Right kidney (tissue), 9 donors: ENCODE measurements at places on chromosomes 6 and 20.

DNA sequence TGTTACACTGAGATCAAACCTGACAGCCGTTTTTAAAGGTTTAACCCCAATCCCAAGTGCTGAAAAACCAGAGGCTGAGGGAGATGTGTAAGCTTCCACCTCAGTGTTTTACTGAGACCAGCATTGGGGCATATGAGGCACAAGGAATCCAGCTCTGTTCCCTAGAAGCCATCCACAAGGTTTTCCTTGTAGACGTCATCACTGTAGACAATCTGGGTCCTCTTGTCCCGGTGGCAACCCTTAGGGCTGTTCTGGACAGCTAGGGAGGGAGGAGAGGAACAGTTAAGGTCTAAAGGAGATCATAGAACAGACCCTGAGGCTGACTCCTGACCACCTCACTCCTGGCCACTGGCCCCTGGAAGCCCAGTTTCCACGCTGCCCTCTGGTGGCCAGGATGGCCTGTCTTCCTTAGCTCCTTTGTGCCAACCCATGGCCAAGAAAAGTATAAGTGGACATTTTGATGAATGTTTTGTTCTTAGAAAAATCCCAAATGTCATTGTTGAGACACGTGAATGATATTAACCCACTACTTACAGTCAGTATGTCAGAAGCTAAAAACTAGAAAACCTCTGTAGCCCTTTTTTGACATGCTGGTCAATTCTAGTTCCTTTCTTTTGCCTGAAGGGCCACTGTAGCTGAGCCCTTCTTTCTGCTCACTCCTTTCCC is 6.4 kb downstream of the CFB start:
- DNase-seq = peak; percentile 33

- DNase-seq = no peak
Observed at GRCh38 chr6:41072836-41073202, at the start of gene NFYA. NFYA (plus strand) TSS chr6:41072974; CDS start chr6:41079090, 6,116 bp downstream.

- peak; percentile 92 for DNase-seq
Observed at GRCh38 chr6:110874880-110875547, 429 bp downstream of the AMD1 start.

GRCh38 chr20:15902493-15902892 is 670.8 kb downstream of the KIF16B start:
- DNase-seq = no peak

DNA sequence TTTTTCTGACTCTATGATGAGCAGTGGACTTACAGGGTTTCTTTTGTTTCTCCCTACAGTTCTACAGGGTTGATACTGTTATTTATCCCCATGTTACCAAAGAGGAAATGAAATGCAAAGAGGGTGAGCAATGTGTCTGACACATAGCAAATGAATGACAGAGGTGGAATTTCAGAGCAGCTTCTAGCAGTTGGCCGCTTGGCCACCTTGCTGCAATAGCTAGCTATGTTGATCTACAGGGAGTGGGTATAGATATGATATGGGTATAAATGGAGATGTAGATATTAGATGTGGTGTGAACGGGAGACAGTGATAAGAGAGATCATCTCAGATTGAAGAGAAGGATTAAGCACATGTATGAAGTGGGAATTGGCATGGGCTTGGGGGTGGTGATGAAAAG is 10.9 kb upstream of the SLC22A3 start:
- no peak for DNase-seq

- DNase-seq = no peak
Observed at GRCh38 chr20:46592580-46593362, 42.3 kb upstream of the OCSTAMP start.

DNA sequence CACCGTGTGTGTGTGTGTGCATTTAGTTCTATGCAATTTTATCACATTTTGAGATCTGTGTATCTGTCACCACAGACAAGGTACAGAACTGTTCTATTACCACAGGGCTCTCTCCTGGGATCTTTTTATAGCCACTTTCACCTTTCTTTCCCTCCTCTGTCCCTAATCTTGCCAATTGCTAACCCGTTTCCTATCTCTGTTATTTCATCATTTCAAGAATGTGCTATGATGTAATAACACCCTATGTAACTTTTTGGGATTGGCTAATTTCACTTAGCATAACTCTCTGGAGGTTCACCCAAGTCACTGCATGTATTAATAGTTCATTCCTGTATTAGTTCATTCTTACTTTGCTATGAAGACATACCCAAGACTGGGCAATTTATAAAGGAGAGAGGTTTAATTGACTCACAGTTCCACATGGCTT is 657.7 kb downstream of the QKI start:
- no peak for DNase-seq

GRCh38 chr20:63612276-63612931 is 14.5 kb downstream of the GMEB2 start:
- no peak for DNase-seq

DNA sequence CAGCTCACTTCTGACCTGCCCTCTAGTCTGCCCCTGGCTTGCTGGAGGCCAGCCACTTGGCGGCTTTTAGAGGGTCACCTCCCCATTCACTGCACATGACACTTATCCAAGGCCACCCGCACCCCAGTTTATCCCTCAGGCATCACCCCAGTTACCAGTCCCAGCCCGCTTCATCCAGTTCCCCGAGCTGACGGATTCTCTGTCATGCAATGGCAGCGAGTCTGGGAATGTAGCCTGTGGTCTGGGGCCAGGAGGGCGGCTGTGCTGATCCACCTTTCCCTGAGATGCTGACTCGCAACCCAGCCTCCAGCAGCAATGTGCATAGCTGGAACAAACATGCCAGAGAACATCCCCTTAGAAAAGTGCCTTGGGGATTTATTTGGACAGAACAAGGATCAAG is 25.8 kb downstream of the SYNDIG1 start:
- no peak for DNase-seq

DNA sequence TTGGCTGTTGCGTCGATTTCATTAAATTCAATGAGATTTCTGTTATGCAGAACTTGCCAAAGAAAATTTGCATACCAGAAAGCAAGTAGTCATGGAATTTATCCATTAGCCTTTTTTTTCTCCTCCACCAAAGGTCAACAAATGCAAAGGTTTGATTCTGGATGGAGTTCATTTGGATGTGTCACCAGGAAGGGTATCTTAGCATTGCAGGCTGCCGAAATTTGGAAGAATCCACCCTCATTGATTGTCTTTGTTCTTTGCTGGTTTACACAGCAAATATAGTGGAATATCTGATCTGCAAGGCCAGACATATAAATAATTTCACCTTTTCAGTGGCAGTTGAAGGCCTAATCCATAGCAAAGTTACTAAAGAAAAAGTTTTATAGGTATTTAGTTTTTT is 229.4 kb upstream of the SLC35B3 start:
- no peak for DNase-seq

- DNase-seq = peak; percentile 92
Observed at GRCh38 chr20:51562332-51563173, 20.0 kb upstream of the NFATC2 start.

- no peak for DNase-seq
Observed at GRCh38 chr6:105875974-105876640, 210.0 kb upstream of the PRDM1 start.

- DNase-seq = no peak
Observed at GRCh38 chr20:20483328-20483727, 115.4 kb downstream of the INSM1 start.

- no peak for DNase-seq
Observed at GRCh38 chr6:130647246-130647645, 180.0 kb upstream of the SMLR1 start.

- no peak for DNase-seq
Observed at GRCh38 chr6:43639984-43640800, 4.6 kb downstream of the MAD2L1BP start.

- DNase-seq = no peak
Observed at GRCh38 chr6:139591075-139591865, 216.8 kb upstream of the CITED2 start.

GRCh38 chr20:38812182-38812581 is 6.7 kb downstream of the PPP1R16B start:
- DNase-seq = no peak

GRCh38 chr20:39109933-39110818 is 148.0 kb downstream of the DHX35 start:
- DNase-seq = no peak

GRCh38 chr6:110826236-110827129 is 11.2 kb upstream of the CDK19 start:
- no peak for DNase-seq

GRCh38 chr6:39830444-39830843 is 38.3 kb downstream of the DAAM2 start:
- DNase-seq = no peak

GRCh38 chr20:53834062-53834442 is 236.3 kb downstream of the BCAS1 start:
- no peak for DNase-seq

DNA sequence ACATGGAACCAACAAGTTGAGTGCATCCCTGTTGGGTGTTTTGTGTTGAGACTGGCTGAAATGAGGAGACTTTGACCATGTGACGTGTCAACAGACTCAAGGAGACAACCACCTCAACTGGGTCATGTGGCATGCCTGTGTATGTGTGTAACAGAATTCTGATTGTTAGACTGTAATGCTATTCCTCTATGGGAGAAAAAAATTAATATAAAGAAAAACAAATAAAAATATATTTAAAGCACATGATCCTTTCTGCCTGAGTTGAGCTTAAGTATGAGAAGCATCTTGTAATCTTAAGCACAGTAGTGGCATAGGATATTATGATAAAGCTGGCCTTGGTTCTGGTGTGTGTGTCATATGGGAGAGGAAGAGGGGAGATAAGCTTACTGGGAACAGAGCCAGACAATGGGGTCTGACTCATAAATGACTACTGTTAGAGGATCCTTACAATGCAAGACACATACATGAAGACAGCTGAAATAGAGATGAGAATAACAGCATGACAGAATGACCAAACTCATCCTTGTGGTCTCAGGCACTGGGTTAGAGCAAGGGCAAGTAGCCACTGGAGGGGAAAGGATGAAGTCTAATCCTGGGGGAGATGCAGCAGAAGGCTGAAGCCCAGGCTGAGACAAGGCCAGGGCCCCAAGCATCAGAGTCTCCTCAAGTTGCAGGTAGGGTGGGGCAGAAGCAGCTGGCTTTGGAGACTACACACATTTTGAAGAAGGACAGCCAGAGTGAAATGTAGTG is 9.2 kb downstream of the TP53INP2 start:
- DNase-seq = no peak

- DNase-seq = no peak
Observed at GRCh38 chr6:82364087-82365015, 734 bp downstream of the TPBG start.

- DNase-seq = no peak
Observed at GRCh38 chr20:58660855-58661597, 9.9 kb downstream of the STX16 start.

- DNase-seq = peak; percentile 31
Observed at GRCh38 chr6:135451617-135452190, 45.8 kb downstream of the AHI1 start.

DNA sequence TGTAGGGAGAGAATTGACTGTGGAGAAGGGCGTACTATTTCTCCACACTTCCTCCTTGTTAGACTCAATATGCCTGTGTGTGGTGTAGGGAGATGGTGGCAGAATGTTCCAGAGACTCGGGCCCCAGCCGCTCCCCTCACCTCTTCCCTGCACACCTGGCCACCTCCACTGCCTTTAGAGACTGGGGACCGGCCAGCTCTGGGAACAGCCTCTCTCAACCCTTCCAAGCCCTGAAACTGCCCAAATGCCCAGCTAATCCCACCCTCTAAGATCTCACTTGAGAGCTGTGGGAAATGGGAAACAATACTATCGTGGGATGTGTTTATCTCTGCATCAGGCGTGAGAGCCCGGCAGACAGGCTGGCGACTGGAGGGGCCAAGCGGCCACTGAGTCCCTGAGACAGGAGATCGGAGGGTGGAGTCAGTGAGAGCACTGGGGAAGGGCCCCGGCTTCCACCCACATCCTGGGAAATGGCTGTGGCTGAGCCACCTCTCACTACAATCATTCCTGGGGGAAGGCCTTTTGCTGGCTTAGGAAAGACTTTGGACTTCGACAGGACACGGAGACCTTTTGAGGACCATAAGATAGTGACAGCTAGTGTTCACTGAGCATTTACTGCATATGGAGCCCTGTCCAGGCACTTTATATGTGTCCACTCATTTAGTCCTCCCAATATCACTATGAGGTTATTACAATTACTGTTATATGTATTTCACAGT is 31.0 kb upstream of the MRPS18A start:
- no peak for DNase-seq

DNA sequence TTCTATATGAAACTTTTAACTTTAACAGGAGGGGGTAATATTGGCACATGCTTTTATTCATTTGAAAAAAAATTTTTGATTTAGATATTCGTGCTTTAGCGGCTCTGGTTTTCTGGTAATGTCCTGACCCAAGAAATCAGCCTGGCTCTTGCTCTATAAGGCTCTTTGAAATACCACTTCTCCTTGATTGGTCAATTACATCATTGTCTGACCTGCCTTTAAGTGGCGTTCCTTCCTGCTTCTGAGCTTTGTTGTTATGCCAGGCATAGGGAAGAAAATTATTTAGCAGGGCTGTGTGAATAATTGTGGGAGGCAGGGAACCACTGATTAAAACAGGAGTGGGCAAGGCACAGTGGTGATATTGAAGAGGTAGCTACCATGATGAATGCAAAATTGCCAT is 3.9 kb downstream of the RNF144B start:
- no peak for DNase-seq

- DNase-seq = no peak
Observed at GRCh38 chr6:46979206-46979605, 57.5 kb upstream of the ADGRF5 start.

DNA sequence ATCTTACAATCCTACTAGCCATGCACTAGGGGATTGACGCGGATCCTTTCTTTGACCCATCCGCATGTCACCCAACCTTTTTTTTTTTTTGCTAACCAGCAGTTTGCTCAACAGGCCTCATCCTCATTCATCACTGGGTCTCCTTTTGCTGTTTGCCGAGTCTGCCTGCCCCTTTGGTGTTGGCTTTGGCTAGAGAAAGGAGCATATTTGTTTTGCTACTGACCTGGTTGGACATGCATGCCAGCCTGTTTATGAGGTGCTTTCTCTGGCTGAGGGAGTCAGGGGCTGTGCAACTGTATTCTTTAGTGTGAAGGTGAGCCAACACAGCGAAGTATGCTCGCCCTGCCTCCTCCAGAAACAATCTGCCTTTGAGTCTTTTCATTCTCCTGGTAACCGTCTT is 40.2 kb downstream of the E2F3 start:
- DNase-seq = peak; percentile 31
